ENCODE measurements at places on chromosomes 7 and 10.

- DNase-seq, result no peak
Measured at GRCh38 chr10:102994531-102995295, 76.6 kb downstream of the CNNM2 start.

- peak; percentile 92 for DNase-seq
Measured at GRCh38 chr10:118241229-118242137, 100.6 kb downstream of the FAM204A start.

DNA sequence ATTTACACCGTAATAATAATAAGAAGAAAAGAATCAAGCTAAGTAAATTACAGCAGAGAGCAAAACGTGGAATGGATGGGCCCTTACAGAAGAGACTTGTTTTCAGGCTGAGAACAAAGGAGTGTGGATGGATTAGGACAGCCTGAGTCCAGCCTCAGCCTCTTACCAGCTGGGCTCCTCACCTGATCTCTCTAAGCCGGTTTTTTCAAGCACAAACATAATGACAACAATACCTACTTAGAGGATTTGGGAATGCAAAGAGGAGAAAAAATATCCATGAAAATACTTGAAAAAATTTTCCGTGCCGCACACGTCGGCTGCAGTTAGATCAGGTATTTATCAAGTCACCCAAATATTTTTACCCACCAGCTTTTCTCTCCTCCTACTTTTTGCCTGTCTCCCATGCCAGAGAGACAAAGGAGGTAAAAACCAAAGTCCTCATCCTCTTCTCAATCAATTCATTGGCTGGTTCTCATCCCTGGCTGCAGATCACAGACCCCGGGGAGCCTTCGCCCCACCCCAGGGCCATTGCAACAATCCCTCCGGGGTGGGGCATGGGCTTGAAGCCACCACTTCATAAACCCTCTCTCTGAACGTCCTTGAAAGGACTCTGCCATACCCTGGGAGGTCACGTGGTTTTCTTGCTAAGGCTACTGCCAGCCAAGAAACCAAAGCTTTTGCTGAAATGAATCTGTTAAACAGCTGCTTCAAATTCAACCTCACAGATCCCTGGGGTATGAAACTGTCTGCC is 29.7 kb upstream of the GTF2I start:
- peak; percentile 35 for DNase-seq

GRCh38 chr7:7554649-7555575 is 11.8 kb upstream of the MIOS start:
- DNase-seq, result no peak

GRCh38 chr10:122232769-122233168 is 38.3 kb upstream of the BTBD16 start:
- peak; percentile 30 for DNase-seq
